T-helper 2 cell treated with Interferon-gamma antibody and Interleukin-4, amounts not matched to agents 5 μg/mL and 100 μg/mL, for 36 hours (primary cell): ENCODE measurements at places on chromosomes 1 and 21.

DNA sequence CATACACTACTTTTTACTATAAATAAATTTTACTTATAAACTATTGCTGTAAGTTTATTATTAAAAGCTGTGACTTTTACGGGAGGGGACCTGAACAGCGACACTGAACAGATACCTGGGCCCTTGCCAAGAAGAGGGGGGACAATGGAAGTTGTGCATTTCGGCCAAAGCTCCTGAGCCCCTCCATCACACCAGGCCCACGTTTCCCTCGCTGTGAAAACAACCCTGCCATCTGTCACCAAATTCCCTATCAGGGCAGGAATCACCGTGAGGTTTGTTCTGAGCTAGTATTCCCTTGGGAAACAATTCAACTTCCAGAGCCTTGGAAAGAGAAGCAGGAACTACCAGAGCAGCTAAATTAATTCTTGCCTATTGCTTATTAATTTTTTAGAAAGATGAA, 37.0 kb downstream of the VTCN1 start:
- no peak for DNase-seq

- no peak for DNase-seq
These were observed 8.9 kb downstream of the C1orf115 start for GRCh38 chr1:220699044-220699443.

DNA sequence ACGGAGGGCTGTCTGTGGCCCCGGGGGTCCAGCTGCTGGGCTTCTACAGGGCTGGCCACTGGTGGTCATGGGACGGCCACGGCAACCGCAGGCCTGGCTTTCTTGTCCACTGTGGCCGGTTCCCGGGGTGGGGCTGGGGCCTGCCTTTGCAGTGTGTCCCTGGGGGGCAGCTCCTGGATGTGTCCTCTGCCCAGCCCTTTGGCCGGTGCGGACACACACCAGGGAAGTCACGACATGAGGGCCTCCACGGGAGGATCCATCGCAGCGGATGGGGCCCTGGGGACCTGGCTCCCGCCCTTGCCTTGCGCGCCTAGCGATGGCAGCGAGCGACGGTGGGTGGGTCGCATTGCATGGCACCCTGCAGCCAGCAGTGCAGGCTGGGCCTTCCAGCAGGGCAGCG, 18.0 kb downstream of the PFKL start:
- no peak for DNase-seq

- no peak for DNase-seq
These were observed 53.0 kb downstream of the NVL start for GRCh38 chr1:224276771-224277487.

GRCh38 chr1:3336641-3337630, 117.5 kb upstream of the ARHGEF16 start:
- DNase-seq, result no peak

DNA sequence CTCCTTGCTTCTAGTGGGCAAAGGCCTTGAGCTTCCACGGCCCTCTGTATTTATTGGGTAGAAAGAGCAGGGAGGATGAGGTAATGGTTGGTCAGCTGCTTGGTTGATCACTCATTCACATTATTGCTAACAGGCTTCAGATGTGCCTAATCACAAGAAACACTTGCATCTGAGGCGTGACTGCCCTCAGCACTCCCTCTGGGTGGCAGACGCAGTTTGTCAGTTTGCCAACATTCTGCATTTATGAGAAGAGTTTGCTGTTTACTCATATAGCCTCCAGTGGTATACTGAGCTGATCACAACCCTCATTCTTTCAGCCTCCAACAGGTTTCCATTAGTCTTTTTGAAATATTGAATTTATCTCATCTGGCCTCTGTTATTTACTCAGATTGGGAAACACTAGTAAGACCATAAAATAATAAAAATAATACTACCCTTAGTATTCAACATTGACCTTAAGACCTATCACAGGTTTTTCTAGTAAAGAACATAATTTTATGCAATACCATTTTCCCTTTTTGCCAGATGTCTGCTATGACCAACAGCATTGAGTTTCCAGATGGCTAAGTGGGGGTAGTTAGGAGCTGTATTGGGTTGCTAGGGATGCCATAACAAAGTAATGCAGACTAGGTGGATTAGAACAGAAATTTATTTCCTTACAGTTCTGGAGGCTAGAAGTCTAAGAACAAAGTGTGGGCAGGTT, 53.3 kb downstream of the PTGFR start:
- no peak for DNase-seq

DNA sequence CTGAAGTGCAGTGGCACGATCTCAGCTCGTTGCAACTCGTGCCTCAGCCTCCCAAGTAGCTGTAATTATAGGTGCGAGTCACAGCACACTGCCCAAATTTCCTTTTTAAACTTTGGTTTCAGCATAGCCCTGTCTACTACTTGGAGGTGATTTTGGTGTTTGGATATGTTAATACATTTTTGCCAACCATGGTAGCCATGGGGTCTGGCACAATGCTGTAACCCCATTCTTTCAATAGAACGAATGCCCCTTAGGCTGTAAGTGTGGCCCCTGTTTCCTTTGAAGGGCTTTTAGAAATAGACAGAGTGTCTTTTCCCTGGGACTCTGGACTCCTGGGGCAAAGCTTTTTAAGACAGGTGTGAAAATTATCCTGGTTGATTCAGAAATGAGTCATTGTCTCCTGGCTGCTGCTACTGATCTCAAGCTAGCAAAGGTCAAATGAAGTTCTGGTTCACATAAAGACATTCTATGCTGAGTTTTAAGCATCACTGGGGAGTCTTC, 141.1 kb upstream of the RUNX1 start:
- DNase-seq, result no peak

DNA sequence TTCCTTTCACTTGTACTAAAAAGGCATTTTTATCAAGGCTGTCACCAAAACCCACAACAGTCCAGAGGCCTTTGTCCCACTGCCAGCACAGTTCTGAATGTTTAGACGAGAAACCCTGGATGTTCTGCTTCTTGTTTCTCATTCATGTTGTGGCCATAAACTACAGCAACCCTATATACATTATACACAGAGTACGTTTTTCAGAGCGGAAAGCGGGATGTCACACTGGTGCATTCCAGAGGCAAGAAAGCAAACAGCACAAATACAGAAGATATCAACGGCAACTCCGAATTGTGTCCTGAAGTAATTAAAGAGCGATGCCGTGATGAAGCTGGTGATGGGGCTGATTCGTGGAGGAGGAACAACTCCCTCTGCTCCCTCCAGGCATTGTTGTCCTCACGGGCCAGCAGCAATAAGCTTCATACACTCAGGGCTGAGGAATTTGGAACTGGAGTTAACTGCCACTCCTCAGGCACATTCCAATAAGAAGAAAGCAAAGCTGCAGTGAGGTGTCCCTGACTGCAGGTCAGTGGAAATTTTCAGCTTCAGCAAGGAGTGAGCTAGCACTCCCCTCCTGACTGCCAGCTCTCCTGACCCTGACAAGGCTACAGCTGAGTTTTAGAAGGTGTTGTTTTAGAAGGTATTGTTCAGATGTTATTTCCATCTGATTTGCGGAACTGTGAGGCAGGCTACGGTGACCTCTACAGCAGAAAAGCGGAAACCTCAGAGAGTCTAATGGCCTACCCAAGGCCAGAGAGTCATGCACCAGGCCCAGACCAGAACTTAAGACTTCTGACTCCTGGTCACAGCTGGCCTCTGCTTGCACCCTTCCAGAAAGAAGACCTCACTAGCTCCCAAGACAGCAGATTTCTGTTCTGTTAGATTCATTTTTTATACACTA, 149.0 kb downstream of the TGFBR3 start:
- DNase-seq, result no peak

DNA sequence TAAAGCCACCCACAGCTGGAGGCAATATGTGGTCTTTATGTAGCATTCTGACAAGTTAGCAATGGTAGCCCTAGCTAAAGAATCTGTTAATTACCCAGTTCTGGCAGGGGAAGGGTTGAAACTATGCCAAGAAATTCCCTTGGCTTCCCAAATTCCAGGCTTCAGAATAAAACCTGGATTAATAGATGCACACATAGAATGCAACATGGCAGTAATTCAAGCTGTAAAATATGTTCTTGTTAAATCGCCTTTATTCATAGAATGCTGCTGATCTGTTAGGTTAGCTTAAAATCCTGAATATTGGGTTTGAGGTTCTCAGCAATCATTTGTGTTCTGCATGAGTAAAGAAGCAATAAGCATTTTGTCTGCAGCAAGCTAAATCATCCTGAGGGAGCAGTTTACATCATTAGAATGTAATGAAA, 80.1 kb downstream of the ZNF326 start:
- DNase-seq, result no peak

- DNase-seq, result no peak
These were observed 10.7 kb downstream of the C1orf162 start for GRCh38 chr1:111484391-111485026.

DNA sequence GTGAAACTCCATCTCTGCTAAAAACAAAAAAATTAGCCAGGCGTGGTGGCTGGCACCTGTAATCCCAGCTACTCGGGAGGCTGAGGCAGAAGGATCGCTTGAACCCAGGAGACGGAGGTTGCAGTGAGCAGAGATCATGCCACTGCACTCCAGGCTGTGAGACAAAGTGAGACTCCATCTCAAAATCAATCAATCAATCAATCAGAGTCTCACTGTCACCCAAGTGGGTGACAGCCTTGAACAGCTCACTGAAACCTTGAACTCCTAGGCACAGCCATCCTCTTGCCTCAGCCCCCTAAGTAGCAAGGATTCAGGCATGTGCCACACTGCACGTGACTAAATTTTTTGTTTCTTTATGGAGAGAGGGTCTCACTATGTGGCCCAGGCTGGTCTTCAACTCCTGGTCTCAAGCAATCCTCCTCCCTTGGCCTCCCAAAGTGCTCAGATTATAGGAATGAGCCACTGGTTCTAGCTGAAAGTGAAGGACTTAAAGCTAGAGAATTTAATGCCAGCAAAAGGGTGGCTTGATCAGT, 44.4 kb downstream of the GNB1 start:
- no peak for DNase-seq

DNA sequence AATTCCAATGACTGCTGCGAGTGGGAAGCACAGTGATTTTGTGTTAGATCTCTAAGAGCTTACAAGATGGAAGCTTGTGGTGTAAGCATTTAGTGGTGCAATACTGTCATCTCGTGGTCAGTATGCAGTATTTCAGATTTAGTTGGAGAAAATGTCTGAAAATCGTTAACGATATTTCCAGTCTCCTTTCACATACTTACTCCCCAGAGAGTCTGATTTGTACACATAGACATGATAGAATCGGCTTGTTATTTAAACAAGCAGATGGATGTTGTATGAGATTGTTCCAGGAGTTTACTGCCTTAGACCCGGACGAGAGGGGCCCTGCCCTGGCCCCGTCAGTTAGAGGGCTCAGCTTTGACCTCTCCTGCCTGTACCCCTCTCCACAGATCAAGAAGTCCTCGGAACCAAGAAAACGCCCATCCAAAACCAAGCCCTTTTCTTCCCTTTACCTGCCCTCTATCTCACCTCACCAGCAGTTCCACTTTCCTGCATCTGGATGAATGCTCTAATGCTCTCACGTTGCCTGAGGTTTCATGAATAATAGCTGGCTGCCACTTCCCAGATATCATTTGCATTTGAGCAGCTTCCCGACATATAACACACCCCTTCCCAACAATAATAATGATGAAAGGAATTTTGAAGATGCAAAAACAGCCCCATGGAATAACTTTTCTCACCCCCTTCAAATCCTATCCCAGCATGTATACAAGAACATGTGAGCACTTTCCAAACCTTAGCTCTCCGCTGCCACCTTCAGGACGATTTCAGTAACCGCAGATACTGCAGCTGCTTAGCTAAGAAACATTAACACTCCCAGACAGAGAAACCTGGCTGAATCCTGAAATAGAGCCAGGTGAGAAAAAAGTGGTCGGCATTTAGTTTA, 247.3 kb downstream of the LTN1 start:
- DNase-seq, result peak; percentile 53

DNA sequence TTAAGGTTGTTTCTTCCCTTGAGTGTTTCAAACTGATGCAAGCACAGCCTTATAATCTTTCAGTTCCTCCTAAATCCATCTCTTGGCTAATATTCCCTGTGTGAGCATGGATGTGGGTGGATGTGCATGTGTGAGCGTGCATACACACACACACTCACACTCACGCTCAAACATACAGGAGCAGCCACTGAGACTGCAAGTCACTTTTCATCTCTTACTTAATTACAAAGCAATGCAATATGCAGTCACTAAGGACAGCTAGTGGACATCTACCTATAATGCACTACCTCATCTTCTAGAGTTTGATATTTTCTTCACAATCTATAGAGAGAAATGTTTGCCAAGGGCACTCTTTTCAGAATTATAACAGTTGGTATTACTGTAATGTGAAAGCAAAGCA, 1.4 kb downstream of the ESRRG start:
- DNase-seq, result no peak

DNA sequence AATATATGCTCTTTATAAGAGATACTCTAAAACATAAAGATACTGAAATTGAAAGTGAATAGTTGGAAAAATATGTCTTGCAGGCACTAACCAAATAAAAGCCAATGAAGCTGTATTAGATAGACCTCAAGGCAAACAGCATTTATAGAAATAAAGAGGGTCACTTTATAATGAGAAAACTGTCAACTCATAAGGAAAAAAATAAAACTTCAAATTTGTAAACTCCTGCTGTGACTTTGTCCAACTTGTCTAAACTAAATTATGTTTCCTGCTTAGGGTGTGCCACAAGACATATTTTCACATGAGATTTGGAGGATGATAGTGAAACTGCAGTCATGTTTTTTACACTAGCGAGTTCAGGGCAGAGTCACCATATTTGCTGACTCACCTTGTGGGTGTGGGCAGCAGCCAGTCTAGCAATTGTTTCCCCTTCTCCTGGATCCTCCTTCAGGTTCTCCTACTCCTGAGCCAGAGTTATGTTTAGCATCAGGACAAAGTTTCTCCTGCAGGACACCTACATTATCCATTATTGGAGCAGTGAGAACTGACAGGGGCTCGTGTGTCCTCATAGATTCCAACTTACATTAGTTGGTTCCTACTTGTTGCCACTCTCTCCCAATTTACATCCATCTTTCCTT, 43.8 kb downstream of the CD53 start:
- DNase-seq, result peak; percentile 60
